ENCODE measurements at places on chromosomes 16 and 17.
A peak's percentile ranks its signal among the peaks of the same experiment; 100 is the strongest.

DNA sequence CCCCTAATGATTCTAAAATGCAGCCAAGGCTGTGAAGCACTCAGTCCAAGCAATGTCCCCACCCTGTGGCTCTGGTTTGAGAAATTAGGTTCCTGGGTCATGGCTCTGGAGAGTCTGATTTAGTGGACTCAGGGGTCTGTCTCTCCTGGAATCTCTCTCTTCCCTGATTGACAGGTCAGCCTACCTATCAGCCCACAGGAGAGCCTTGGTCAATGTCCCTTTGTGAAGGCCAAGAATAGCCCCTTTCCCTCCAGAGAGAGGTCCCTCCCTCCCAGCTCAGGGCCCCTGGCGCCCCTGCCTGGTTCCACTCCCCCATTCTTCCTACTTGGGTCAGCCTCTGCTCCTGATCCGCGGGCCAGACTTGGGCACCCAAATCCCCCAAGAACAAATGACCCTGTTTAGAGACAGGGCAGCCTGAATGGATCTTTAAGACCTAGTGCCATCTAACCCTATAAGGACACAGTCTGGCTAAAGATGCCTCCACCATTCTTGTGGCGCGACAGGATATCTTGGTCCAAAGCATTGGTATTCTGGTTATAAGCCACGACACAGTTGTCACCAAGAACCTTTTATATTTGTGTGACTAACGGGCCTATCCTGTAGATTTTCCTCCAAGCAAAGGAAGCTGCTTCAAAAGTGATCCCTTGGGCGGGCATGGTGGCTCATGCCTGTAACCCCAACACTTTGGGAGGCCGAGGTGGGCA lies 38.3 kb upstream of the PRSS54 start:
- DNase-seq: no peak

DNA sequence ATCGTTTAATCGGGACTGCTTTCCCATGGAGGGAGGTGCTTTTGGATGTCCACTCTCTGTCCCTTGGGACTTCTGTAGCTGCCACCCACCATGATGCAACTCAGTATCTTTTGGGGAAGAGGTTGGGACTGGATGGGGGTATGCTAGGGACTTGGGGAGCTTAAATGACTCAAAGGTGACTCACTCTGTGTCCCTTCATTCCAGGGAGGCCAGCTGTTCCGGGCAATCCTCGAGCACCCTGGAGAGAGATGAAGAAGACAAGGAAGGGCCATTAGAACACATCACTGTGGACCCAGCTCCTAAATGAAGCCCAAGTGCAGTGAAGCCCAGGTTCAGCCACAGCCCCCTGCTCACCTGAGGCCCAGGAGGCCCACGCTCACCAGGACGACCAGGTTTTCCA lies 4.6 kb downstream of the COL1A1 start:
- no peak for DNase-seq

- DNase-seq: no peak
Observed at GRCh38 chr17:9484789-9485188, 90.8 kb downstream of the STX8 start.

DNA sequence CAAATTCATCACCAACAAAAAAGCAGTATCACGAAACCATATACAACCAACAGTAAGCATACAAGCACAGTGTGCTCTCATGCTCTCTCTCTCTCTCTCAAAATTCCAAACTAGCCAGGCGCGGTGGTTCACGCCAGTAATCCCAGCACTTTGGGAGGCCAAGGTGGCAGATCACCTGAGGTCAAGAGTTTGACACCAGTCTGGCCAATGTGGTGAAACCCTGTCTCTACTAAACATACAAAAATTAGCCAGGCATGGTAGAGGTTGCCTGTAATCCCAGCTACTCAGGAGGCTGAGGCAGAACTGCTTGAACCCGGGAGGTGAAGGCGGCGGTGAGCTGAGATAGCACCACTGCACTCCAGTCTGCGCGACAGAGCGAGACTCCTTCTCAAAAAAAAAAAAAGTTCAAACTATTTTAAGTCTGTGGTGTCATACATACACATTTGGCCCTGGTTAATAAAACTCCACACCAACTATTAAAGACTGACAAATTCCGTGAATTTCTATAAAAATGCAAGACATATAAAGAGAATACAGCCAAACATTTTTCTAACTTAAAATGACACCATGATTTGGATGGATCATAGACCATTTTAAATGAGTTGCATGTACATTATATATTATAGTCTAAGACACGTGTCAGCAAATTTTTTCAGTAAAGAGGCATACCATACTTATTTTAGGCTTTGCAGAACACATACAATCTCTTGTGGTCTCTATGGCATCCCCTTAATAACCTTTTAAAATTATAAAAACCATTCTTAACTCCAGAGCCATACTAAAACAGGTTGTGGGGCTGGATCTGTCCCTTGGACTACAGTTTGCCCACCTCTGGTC lies 30.9 kb downstream of the GLG1 start:
- DNase-seq: no peak

- peak; percentile 53 for DNase-seq
Observed at GRCh38 chr17:29140631-29141513, 39.3 kb downstream of the MYO18A start.

DNA sequence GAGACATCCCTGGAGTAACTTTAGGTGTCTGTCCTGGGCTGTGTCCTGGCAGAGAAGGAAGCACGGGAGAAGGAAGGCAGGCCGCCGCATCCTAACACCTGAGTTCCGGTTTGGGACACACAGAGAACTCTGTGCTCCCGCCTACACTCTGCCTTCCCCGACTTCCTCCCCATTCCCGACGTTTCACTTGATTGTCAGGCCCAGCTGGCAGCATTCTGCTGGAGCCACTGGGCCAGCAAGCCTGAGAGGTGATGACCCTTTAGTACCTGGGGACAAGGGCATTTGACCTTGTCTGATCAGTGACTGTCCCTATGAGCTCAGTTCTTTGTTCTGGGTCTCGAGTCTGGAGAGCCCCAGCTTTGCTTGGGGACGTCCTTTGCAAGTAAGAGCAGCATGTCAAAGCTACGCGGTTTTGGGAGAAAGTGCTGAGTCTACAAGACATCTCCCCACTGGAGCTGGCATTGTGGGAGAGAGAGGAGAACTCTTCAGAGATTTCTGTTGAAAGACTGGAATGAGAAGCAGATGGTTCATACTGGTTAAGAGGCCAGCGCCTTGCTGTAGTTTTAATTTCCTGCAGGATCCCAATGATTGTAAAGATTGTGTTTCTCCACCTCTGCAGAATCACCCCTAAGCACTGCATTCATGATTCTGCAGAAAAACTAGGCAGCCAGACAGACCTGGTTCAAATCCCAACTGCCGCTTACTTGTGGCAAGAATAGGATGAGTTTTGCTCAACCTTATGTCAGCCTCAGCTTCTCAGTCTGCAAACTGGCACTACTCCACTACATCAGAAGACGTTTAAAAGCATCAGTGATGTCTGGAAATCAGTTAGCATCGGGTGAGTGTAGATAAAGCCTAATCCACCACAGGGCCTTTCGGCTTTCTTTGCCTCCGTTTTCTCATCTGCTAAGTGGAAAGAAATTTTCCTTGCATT lies 20.6 kb downstream of the ABAT start:
- DNase-seq: no peak

DNA sequence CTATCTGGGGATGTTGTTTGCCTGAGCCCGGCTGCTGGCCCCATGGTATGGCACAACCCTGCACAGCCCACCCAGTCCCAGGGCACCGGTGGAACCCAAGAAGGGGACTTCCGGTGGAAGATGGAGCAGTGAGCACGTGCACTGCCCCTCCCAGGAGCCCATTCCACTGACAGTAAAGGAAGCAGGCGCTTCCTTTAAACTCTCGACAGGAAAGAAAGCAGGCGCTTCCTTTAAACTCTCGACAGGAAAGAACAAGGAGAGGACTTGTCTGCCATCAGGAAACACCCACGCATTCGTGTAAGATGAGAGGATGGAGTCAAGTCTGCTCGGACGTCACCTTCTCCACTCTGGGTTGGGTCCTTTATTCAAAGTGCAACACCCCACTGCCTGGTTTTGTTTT lies 53.7 kb downstream of the IL21R start:
- DNase-seq: peak; percentile 44

GRCh38 chr17:82781894-82782274 lies 30.0 kb downstream of the TBCD start:
- DNase-seq: peak; percentile 82

GRCh38 chr16:71338193-71338592 lies 20.3 kb upstream of the CALB2 start:
- DNase-seq: no peak
